ENCODE measurements at places on chromosomes 11 and 22.

DNA sequence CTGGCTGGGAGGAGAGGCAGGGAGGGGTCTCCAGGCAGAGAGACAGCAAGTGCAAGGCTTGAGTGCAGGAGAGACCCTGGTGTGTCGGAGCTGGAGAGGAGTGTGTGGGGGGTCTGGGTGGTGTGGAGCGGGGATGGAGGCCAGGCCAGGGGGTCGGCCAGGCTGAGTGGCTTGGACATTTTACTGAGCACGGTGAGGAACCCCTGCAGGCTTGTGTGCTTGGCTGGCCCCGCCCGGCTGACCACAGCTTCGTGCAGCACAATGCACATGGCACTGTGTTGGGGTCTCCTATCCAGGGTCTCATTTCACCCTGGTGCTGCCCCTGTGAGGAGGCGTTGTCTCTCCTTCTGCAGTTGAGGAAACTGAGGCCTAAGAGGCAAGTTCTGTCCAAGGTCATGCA, 5.6 kb downstream of the MYEOV start:
- DNase-seq: no peak

- DNase-seq: no peak
These were observed 224.7 kb downstream of the SNX19 start for GRCh38 chr11:130691581-130691980.

- no peak for DNase-seq
These were observed 216.9 kb upstream of the ARHGAP20 start for GRCh38 chr11:110929129-110929528.

- no peak for DNase-seq
These were observed 49.1 kb upstream of the A4GALT start for GRCh38 chr22:42769574-42770447.

- DNase-seq: no peak
These were observed 126.6 kb downstream of the DSCAML1 start for GRCh38 chr11:117670443-117670842.

DNA sequence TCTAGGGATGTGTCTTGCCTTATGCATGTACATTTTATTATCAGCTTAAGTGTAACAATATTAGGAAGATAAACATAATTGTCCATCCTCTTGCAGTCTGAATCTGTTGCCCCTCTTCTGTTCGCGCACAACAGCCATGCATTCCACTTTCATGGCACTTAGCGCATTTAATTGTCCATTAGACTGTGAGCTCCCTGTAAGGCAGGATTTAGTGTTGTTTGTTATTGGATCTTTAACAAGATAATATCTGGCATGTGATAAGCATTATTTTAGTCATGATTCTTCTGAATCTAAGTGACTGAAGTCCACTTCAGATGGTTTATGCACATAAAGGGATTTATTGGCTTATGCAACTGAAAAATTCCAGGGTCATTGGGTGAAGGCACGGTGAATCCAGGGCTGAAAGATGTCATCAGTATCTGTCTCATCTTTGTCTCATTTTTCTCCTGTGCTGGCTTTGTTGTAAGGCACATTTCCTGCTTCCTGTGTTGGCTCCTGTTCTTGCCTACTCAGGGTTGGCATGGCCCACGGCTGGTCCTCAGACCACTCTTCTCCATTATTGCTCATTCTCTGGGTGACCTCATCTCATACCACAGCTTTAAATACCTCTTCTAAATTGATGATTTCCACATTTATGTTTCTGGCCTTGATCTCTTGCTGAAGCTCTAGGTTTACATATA, 37.6 kb downstream of the ATXN10 start:
- DNase-seq: peak; percentile 3

- no peak for DNase-seq
These were observed 11.1 kb upstream of the MICAL2 start for GRCh38 chr11:12099132-12099873.

DNA sequence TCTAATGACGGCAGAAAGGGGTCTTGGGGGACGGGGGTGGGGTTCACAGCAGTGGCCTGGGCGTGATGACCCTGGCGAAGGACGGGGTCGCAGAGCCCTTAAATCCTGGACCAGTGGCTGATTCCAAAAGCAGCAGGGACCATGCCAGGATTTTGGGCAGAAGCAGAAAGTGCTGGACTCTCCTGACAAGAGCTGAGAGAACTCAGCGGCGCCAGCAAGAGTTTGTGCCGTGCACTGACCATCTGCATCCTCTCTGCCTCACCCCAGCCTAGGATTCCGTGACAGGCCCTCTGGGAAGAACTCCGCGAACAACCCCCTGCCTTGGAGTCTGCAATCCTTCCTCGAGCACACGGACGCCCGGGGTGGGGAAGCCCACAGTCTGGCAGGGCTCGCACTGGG, 644 bp upstream of the NDUFV1 start:
- DNase-seq: no peak

DNA sequence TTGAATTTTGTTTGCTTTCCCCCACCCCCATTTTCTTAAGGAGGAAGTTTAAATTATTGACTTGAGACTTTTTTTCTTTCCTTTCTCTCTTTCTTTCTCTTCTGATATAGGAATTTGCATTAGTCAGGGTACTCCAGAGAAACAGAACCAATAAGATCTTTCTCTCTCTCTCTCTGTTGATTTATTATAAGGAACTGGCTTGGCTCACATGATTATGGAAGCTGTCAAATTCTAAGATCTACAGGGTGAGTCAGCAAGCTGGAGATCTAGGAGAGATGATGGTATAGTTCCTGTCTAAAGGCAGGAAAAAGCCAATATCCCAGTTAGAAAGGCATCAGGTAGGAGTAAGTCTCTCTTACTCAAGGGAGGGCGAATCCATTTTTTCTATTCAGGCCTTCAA, 64.0 kb downstream of the CCDC81 start:
- no peak for DNase-seq

DNA sequence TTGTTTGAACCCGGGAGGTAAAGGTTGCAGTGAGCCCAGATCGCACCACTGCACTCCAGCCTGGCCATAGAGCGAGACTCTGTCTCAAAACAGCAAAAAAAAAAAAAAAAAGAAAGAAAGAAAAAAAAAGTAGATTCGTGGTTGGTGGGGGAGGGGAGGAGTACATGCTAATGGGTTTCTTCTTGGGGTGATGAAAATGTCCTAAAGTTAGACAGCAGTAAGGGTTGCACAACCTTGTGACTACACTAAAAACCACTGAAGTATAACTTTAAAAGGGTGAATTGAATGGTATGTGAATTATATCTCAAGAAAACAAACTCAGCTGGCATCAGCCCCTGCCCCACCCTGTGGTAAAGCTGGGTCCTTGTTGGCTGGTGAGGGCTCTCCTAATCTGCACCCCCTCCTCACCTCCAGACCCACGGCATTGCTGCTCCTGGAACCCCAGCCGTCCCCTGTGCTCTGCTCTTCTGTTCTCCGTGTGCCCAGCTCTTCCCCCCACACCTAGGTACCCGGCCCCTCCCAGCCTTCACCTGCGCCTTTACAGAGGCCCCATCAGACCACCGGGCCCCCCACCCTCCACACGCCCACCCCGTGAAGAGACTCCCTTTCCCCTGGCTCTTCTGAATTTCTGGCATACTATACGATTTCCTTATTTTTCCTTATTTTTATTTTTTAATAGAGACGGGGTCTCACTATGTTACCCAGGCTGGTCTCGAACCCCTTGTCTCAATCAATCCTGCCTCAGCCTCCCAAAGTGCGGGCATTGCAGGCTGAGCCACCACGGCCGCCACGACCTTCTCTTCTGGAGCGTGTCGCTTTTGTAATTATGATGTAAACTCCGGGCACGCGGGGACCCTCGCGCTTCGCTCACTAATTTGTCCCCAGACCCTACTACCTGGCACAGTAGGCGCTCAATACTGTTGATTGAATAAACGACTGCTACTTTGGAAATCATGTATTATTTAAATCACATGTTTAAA, 924 bp upstream of the FADD start:
- DNase-seq: no peak

DNA sequence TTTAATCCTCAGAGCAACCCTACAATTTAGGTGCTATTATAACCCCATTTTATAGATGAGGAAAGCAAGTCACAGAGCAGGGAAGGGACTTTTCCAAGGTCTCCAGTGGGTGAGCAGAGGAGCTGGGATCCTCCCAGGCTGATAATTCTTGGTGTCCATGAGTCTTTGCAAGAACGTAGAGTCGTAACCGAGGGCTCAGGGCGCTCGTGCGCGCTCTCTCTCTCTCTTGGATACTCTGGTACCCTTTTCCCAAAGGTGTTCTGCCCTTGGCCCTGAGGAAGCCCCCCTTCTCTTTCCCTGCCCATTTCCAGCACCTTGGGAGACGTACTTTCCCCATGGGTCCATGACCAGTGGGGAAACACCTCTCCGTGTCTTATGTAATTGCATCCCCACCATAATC, 5.2 kb upstream of the ZP1 start:
- DNase-seq: no peak

All from activated T-cell treated with anti-CD3 and anti-CD28 coated beads, Interleukin-2, amount 50 U/mL, for 72 hours (primary cell).